ENCODE measurements at places on chromosomes 5 and 9.

DNA sequence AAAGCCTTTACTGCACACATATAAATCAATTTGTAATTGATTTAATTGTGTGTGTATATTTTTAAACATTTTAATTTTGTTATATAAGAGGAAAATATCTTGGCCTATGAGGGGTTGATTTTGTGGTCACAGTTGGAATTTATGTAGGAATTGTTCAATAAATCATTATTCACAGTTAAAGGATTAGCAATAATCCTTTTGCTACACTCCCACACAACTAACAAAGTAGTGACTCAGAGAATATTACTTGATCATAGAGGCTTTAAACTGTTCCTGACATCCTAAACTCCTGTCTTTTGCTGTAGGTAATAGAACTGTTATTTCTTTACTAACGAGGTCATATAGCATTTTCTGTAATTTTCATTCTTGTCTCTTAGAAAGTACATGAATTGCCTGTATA is 95.5 kb downstream of the ZCCHC7 start:
- no peak for DNase-seq

DNA sequence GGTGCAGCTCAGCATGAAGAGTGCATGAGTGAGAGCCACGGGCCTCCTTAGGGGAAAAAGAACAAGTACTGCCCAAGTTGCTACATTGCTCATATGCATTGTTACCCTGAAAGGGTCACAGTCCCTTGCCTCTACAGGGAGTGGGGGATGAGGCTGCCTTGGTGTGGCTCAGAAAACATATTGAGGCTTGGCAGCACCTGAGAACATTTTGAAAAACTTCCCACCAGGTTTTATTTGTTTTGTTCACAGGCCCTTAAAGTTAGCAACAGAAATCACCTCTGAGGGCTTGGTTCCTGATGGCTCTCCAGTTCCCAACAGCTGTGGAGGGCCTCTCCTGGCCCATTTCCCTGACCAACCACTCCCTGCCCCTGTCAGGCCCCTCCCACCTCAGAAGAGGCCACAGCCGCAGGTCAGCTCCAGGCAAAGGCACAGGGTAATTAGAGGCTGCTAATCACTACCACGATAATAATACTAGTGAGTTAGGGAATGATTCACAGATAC is 90.7 kb upstream of the ADRA1B start:
- DNase-seq: no peak

- no peak for DNase-seq
Measured at GRCh38 chr9:27118916-27119315, 9.9 kb downstream of the TEK start.

GRCh38 chr5:130975299-130975698 is 189.8 kb downstream of the HINT1 start:
- DNase-seq: no peak

DNA sequence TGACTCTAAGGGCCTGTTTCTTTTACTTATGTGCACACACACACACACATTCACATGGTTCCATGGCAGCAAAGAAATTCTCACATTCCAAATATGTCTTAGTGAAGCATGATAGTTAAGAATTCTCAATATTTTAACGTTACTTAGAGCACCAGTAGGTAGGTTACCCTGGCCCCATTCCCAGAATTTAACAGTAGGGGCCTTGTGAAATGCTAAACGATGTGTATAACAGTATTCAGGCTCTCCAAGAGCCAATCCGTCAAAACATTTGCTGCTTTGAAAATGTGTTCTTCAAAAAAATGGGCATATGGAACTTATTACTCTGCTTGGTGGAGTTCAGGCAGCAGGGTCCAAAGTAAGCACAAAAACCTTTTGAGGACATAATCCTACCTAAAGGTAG is 93.7 kb upstream of the DAB2 start:
- no peak for DNase-seq

GRCh38 chr5:65213921-65214525 is 267.7 kb downstream of the ADAMTS6 start:
- no peak for DNase-seq

DNA sequence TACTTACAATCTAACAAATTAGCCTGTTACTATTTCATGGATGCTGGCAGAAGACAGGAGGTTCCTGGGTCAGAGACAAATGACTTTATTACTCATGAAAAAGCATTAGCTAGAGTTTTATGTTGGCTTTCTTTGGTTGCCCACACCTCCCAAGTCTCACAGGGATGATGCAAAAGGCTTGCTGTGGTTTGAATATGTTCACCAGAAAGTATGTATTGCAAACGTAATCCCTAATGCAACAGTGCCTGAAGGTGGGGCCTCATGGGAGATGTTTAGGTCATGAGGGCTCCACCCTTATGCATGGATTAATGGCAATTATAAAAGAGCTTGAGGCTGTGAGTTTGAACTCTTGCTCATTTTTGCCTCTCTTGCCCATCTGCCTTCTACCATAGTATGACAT is 28.5 kb downstream of the DPYSL3 start:
- DNase-seq: no peak
